ENCODE measurements at places on chromosomes 4 and X.

DNA sequence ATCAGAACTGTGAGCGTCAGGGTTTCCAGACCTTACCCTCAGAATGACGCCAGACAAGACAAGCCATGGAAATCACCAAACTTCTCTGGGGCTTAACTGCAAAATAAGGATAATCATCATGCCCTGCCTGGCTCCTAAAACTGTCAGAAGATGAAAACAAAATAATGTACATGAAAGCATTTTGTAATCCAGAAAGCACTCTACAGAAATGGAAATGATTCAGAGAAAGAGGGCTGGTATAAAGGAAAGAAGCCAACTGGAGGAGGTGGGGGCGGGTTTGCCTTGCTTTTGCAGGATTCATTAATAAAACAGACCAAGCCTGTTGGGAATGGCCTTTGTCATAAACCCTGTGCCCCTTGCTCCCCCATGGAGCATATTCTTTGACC, 47.3 kb downstream of the SEPSECS start:
- DNase-seq, result no peak

GRCh38 chr4:126209147-126209546, 894.4 kb downstream of the FAT4 start:
- no peak for DNase-seq

- DNase-seq, result no peak
Observed at GRCh38 chr4:173538148-173538908, 8.3 kb upstream of the HAND2 start.

GRCh38 chrX:115966920-115967319, 203.6 kb upstream of the AGTR2 start:
- no peak for DNase-seq

- no peak for DNase-seq
Observed at GRCh38 chrX:51779306-51779705, 36.1 kb downstream of the GSPT2 start.

- peak; percentile 38 for DNase-seq
Observed at GRCh38 chrX:111095974-111096895, at the start of gene PAK3. Gene PAK3 (plus strand): TSS chrX:111096191. CDS start chrX:111123104, 26,913 bp downstream.

- DNase-seq, result peak; percentile 82
Observed at GRCh38 chr4:125527681-125528080, 212.9 kb downstream of the FAT4 start.

DNA sequence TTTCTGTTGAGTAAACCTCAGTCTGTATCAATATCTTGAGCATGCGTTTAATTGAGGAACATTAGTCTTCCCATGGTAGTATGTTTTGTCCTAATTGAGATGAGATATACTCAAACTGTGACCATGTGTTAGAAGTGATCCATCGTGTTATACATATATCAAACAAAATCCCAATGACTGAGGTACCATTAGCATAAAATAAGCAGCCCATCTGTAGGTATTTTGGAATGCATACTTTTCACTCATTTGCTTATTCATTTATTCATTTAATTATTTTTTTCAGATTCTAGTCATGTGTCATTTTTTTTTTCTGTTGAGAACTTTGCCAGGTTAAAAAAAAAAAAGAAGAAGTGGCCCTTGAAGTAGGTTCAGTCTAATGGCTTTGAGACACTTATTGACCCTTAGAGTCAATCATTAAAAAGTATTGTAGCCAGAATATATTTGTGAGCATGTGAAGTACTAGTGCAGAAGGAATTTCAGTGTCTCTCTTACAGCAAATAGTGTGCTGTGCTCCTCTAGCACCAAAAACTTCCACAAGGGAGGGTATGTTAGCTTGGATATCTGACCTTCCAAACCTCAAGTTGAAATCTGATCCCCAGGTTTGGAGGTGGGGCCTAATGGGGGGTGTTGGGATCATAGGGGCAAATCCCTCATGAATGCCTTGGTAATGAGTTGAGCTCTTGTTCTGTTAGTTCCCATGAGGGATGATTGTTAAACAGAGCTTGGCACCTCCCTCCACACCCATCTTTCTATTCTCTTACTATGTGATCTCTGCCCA, 130.8 kb upstream of the NPY2R start:
- no peak for DNase-seq

GRCh38 chrX:7147413-7147977, at the start of gene STS:
Gene STS (plus strand): TSS chrX:7147712. CDS start chrX:7253200, 105,488 bp downstream.
- peak; percentile 37 for DNase-seq

DNA sequence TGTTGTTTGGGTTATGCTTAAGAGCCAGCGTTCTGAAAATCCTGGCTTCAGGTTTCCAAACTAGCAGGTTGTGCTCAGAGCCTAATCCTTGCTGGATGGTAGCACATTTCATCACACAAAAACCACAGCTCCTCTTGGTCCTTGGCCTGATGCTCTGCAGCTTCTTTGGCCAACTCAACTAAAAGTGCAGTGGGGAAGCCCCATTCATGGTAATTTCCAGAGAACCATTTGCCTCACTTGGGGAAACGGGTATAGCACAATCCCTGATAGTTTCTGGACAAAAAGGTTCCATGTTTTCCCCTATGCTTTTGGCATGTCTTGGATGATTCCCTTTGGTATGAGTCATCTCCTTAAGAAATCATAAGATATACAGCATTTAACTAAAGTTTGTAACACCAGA, 78.7 kb downstream of the SYNPO2 start:
- DNase-seq, result no peak

DNA sequence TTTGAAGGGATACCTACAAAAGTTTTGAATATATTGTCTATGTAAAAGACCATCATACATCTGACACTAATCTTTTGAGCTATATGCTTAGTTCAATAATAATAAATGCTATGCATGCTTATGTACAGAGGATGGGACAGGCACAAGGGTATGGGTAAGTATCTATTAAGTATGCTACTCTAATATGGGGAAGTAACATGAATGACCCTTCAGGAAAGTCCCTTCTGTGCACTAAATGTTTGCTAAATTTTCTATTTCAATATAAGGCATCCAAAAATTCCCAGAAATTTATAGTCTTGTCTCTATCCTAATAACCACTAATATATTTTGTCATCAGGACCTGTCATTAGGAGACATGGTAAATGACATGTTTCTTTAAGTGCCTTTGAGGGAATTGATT, 19.0 kb downstream of the ATP8A1 start:
- DNase-seq, result no peak

DNA sequence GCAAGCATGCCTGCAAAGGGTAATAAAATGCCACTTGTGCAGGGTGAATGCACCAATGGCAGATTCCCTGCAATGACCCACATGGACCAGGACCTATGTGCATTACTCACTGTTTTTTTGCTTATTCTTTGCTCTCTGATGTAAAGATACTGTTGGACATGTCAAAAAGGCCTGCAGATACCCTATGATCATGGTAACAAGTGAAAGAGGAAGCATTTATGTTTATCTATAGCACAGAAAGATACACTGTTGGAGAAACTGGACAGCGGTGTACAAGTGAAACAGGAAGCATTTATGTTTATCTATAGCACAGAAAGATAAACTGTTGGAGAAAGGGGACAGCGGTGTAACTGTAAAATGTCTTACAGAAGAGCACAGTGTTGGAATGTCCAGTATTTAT, 127.5 kb downstream of the PAPSS1 start:
- DNase-seq, result no peak

GRCh38 chr4:161554372-161554990, 609.3 kb downstream of the FSTL5 start:
- no peak for DNase-seq

- no peak for DNase-seq
Observed at GRCh38 chr4:62627671-62628070, 1427.5 kb downstream of the ADGRL3 start.
